ENCODE measurements at places on chromosomes 11 and 22.

DNA sequence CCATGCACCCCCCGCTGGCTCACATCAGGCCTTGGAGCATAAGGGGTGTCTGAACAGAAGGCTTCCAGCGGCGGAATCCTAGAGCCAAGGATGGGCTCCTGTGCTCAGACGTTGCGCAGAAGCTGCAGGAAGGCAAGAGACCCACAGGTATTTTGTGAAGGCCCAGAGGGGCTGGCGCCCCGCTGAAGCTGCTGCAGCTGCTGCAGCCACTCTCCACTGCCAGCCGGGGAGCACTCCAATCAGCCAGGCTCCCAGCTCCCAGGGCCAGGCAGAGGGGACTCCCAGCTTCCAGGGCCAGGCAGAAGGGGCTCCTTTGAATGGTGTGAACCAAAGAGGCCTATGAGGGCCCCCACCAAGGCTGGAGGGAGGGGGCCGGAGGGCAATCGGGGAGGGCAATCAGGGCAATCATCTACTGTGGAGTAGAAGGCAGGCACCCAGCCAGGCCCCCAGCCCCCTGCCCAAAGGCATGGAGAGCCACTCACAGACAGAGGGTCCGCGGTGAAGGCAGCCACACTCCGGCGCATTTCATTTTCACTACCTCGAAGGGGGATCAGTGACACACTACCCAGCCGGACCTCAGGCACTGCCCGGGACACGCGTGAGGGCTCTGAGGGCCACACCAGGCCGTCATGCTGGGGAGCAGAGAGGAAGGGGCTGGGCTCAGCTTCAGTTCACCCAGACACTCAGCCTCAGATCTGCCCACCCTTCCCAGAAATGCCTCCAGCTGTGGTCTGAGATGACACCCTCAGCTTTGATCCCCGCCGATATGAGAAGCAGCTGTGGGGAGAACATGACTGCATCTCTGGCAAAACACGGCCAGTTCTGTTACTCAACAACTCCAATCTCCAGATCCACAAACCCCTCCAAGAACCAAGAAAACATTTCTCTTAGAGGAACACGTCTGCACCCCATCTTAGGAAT, 11.6 kb upstream of the PDE2A start:
- DNase-seq = peak; percentile 74

GRCh38 chr11:67304511-67305113, 1.3 kb downstream of the SSH3 start:
- no peak for DNase-seq

GRCh38 chr11:103927535-103927934, 108.9 kb upstream of the DDI1 start:
- DNase-seq = no peak

GRCh38 chr11:118846181-118846935, 37.3 kb upstream of the CXCR5 start:
- DNase-seq = no peak

DNA sequence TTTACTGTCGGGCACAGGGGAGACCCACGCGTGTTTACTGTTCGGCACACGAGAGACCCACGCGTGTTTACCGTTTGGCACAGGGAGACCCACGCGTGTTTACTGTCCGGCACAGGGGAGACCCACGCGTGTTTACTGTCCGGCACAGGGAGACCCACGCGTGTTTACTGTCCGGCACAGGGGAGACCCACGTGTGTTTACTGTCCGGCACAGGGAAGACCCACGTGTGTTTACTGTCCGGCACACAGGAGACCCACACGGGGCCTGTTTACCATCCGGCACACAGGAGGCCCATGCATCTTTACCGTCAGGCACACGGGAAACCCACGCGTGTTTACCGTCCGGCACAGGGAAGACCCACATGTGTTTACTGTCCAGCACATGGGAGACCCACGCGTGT, 525.1 kb downstream of the BRD1 start:
- no peak for DNase-seq

- no peak for DNase-seq
Observed at GRCh38 chr11:114317787-114318137, 21.6 kb downstream of the NNMT start.

- DNase-seq = peak; percentile 79
Observed at GRCh38 chr11:33257160-33257896, at the start of gene HIPK3. Gene HIPK3 (plus strand): TSS chr11:33257381.

DNA sequence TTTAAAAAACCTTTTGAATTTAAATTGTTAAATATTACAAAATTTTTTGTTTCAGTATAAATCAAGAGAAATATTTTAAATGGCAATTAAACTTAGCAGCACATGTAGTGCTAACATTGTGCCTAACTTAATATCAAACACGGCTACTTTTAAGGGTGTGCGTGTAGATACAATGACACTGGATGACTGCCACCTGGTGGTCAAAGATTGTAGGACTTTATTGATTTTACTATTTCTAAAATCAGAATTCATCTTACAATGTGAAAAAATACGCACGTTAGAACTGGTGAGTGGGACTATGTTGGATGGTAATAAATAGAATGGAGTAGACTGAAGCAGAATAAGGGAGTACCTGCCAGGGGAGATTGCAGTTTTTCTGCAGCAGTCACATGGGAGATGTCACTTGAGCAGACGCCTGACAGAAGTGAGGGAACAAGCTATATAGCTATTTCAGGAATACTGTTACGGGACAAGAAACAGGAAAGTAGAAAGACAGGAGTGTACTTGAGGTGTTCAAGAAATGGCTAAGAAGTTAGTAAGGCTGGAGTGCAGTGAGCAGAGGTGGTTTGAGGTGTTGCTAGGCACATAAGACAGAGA, 52.9 kb downstream of the UVRAG start:
- no peak for DNase-seq

DNA sequence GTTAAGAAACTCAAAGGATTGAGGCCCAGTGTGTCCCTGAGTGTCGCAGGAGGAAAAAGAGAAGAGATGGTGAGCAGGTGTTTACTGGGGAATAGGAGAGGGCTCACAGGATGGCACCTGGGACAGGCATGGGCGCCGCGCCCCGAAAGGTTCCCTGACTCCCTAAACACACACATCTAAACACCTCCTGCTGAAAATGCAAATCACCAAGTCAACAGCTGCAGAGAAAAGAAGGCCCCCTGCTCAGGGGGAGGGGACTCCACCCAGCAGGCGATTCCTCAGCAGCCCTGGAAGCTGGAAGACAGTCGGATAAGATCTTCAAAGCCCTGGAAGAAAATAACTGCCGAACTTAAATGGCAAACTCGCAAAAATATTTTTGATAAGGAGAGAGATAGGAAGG, 377.2 kb downstream of the BRD1 start:
- DNase-seq = no peak

DNA sequence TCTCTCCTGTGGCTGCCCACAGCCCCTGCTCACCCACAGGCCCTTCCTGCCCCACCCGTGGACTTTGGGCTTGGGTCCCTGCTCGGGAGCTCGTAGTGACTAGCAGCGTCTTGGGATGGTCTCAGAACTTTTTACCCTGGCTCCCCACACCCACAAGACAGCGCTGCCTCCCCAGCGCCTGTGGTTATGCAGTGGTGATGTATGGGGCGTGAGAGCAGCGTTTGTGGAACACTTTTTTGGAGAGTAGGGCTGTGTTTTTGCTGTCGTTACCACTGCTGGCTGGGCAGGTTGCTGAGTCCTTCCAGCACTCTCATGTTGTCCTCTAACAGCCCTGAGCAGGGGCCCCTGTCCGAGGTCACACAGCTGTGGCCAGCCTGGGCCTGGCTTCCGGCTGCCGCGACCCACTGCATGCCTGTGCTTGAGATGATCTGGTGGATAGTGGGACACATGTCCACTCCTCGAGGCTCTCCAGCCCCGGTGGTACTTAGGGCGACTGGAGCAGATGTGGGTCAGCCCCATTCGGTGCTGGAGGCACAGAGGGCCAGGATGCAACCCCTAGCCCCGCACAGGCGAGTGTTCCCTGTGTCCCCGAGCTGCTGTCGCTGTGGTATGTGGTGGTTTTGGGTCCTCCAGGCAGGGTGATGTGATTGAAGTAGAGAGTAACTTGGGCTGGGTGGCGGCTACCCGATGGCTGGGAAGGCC, 7.1 kb upstream of the GRAMD4 start:
- DNase-seq = peak; percentile 47

DNA sequence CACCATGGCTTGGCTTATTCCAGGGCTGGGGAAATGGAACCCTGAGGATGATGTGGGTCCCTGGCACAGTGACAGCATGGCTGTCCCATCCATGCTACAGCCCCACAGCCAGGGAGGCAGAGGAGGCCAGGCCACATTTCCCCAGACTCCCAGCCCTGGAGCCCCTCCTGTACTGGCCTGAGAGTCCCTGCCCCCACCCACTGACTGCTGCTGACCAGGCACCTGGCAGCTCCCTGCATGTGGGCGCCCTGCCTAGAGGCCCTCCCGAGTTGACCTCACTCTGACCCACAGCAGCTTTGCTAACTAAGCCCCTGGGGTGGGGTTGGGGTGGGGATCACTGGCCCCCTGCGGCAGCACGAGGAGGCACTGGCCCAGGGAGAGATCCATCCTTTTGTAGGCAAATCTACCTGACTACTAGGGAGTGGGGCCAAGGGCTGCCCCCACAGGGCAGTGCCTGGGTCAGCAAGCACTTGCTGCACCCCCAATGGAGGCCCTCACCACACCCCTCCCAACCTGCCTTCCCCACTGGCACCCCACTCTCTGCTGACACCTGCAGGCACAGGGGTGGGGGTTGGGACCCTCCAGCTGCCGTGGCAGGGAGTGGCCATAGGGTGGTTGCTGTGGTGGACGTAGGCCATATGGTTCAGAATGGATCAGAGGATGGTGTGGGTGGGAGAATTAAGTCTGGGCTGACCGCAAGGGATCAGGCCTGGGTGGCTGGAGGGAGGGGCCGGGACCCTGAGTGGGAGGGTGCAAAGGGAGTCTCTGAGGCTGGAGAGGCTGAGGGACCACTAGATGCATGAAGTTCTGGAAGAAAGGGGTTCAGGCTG, 17.4 kb downstream of the ARVCF start:
- no peak for DNase-seq

- DNase-seq = no peak
Observed at GRCh38 chr11:334264-334994, 13.8 kb upstream of the IFITM3 start.

DNA sequence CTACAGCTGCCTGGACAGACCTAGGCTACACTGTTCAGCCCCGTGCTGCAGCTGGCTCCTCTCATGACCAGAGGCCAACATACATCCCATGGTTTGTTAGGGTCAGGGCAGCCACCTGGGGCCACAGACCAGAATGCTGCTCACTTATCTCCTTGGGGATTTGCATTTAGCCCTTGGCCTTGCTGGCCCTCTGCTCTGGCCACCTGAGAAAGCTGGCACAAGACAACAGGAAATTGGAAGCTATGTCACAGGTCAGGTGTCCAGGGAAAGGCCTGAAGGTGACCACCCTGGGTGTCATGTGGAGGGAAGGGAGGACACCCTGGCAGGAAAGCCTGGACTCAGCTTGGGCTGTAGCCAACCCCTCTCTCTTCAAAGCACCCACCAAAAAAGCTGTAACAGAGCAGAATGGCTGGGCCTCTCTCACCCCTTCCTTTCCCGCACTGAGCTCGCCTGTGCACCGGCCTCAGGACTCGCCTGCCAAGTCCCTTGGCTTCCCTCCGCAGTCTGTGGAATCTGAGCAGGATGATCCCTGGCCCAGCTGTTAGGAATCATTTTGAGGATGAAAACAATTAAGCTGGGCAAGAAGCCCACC, 86.3 kb downstream of the SNX19 start:
- DNase-seq = no peak

- no peak for DNase-seq
Observed at GRCh38 chr11:109658190-109658589, 236.2 kb downstream of the C11orf87 start.

- DNase-seq = no peak
Observed at GRCh38 chr22:46416891-46417580, 81.5 kb downstream of the TRMU start.

GRCh38 chr22:39703928-39704639, 133.5 kb downstream of the CACNA1I start:
- DNase-seq = no peak

GRCh38 chr11:83070731-83071566, 748 bp downstream of the RAB30 start:
- DNase-seq = peak; percentile 50

DNA sequence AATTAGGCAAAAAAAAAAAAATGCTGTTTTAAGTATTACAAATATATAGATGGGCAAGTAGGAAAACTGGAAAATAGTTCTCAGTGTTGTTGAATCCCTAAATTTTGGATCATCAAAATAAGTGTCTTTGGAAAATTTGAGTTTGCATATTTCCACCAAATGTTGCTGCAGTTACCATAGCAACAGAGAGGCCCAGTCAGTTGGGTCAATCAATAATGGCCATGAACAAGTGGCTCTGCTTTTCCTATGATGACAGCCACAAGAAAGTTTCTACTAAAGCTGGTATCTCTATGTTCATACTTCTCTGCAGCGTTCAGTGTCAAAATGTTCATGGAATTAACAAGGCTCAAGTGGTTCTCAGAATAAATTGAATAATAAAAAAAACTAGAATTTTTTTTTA, 79.1 kb downstream of the SERGEF start:
- no peak for DNase-seq

- no peak for DNase-seq
Observed at GRCh38 chr22:45490836-45491235, 11.8 kb upstream of the FBLN1 start.

GRCh38 chr11:130318031-130318673, 3.4 kb upstream of the ZBTB44 start:
- DNase-seq = no peak

GRCh38 chr11:67118181-67118766, 789 bp upstream of the KDM2A start:
- DNase-seq = peak; percentile 51

GRCh38 chr11:75011357-75011756, 22.6 kb downstream of the NEU3 start:
- DNase-seq = no peak

- DNase-seq = no peak
Observed at GRCh38 chr11:42925916-42926315, 385.9 kb upstream of the API5 start.

DNA sequence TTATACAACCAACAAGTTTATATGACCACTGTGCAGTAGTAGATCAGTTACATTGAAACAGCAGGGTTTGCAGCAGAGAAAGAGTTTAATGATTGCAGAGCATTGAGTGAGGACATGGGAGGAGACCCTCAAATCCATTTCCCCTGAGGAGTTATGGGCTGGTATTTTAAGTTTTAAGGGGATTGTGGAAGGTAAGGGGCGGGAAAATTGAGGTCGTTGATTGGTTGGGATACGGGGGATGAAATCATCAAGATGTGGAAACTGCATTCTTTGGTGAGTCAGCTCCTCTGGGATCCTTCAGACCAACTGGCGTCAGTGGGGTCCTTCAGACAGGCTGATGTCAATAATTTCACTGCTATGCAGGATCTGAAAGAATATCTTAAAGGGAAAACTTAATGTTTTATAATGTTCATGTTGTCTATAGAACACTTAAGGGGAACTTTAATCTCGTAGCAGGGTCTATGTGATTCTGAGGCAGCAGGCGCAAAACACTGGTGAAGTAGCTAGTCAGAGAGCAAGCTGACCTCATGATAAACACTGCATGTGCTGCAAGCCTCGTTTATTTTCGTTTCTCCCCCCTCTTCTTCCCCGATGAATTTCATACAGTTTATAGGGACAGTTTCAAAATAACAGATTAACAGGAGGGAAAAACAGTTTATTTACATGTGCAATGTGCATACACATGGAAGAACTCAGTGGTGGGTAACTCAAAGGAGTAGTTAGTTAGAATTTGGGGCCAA, 17.4 kb upstream of the BACE1-AS start:
- no peak for DNase-seq

GRCh38 chr11:7600205-7600775, 73.0 kb downstream of the CYB5R2 start:
- no peak for DNase-seq

GRCh38 chr11:124896071-124896750, 1.5 kb downstream of the ROBO4 start:
- DNase-seq = no peak

GRCh38 chr11:65129649-65130441, 4.5 kb downstream of the SYVN1 start:
- DNase-seq = no peak

Data from activated CD4-positive, alpha-beta T cell treated with anti-CD3 and anti-CD28 coated beads, Interleukin-2, amount 50 U/mL, for 48 hours (primary cell).